ENCODE measurements at places on chromosomes 6 and 20.

- no peak for DNase-seq
Observed at GRCh38 chr20:19375395-19375794, 163.0 kb downstream of the SLC24A3 start.

GRCh38 chr6:28751514-28751913, 172.3 kb downstream of the TRIM27 start:
- DNase-seq, result no peak

DNA sequence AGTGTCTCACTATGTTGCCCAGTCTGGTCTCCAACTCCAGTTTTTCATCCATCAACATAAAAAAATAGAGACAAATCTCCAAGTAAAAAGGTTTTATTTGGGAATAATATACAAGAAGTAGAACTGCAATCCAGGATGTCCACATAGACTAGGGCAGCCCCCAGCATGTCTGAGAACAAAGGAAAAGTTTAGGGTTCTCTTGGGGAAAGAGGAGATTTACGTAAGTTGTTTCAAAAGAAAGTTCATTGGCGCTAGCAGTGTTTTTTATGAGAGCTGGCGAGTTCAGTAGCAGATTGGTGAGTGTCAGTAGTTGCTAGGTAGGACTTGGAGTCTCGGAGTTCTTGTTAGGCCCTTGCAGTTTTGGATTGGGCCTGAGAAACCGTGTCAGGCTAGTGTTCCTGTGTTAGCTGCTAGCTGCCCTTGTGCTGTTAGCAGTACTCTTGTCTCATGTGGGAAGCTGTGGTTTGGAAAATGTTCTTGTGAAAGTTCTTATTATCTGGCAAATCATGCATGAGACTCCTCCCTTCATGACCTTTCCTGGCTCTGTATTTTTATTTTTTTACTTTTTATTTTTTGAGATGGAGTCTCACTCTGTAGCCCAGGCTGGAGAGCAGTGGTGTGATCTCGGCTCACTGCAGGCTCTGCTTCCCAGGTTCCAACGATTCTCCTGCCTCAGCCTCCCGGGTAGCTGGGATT, 24.7 kb downstream of the TTLL9 start:
- DNase-seq, result no peak

GRCh38 chr6:129146902-129147301, 264.0 kb downstream of the LAMA2 start:
- DNase-seq, result no peak

DNA sequence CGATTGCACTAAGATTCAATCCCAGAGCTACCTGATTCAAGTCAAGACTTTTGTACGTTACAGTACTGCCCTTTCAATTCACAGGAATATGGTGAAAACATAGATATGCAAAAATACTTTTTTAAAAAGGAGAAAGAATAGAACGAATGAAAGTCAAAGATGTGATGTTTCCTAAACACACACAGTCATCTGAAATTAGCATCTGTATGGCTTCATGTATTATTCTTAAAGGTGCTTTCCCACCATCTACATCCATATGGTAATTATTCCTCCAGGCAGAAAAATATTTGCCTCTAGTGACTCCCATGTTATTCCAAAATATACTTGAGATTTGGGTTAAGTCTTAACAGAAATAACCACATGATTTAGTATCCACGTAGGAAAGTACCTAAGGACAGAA, 115.5 kb upstream of the LAMP5 start:
- DNase-seq, result no peak

GRCh38 chr6:98581705-98582104, 252.7 kb upstream of the POU3F2 start:
- no peak for DNase-seq

DNA sequence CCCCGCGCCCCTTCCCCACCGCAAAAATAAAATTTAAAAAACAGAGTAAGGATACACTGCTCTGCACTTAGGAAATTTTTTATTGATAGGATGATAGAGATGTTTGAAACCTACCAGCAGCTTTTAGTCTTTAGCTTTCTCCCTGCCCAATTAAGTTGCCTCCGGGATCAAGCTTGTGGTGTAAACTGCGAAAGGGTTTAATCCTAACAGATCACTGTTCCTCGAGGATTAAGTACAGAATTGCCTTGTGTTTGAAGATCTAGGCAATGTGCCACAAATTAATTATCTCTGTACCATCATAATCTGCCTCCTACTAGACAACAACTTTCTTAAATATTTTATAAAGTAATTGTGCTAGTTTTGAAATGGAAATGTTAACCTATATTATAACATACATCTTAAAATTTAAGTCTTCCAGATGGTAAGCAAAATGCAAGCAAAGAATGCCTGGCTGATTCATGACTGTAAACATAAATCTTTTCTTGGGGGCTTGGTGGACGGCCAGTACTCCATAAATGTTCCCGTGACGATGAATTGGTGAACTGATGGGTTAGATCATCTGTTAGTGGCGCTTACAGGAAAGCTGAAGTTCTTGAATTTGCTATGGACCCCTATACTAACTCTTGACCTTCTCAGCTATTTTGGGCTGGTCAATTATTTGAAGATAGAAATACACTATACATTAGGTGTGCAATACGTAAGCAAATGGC, 58.0 kb upstream of the ARHGAP18 start:
- no peak for DNase-seq

GRCh38 chr6:47066418-47066817, 24.3 kb upstream of the ADGRF1 start:
- DNase-seq, result no peak

DNA sequence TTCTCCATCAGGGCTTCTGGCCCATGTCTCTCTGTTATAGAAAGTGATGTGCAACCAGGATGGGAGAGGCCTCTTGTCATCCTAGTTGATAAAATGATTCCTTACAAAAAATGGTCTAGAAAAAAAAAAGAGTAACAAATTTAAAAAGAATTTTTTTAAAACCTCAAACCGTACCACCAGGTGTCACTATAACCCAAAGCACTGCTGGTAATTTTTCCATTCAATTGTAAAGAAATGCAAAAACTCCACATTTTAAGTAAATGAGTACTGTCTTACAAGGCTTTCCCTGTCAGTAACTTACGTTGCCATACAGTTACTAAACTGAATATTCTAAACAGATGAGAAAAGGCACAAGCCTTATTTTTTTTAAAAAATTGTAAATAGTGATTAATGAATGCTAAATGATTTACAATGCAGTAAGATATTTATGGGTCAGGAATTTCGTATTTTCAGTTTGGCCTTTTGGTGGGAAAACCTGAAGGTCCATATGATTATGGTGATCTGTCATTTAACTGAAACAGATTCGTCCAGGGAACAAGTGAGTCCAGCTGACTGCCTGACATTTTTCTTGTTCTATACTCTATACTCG, 95.4 kb downstream of the OGFRL1 start:
- no peak for DNase-seq

GRCh38 chr20:35344354-35344837, 52.2 kb upstream of the FAM83C start:
- DNase-seq, result peak; percentile 53

GRCh38 chr6:36386495-36387439, 702 bp downstream of the ETV7 start:
- no peak for DNase-seq

DNA sequence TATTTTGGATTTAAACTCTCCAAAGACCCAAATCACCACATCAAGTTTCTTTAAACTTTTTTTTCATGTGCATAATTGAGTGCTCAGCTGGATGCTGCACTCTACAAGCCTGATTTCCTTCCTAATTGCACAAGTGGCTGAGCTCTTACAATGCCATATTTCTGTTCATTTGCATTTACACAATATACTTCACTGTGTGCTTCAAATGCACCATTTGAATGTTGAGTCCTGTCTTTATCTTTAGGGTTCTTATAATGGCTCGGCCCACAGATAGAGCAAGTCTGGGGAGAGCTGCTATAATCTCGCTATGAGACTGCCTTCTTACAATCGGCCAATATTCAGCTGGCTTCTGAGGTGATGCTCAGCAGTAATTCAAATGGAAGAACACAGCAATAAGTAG, 200.6 kb upstream of the MAP3K7 start:
- no peak for DNase-seq

DNA sequence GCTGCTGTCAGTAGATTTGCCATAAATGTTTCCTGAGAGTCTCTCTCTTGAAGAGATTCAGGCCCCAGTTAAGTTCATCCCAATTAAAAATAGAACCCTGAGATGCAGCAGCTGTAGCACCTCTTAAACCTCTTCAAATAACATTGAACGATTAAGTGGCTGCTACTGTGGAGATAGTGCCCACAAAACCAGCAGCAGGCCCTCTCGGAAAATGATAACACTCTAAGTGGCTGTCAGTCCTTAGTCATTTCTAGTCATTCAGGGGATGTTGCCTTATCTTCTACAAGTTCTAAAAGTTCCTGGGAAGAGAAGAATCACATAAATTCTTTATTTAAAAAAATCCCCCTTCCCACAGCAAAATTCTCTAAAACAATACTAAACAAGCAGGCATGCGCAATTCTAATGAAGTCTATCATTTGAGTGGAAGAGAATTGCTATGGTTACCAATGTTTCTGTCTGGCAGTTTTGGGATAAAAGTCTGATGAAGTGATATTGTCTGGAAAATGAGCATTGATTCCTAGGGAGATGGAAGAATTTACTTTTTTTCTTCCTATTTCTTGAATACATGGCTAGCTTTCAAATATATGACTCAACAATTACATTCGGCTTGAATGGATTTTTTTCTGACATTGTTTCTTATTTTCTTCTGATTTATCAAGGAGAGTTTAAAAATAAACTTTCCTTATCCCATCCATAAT, 131.9 kb downstream of the TRMT11 start:
- DNase-seq, result no peak

DNA sequence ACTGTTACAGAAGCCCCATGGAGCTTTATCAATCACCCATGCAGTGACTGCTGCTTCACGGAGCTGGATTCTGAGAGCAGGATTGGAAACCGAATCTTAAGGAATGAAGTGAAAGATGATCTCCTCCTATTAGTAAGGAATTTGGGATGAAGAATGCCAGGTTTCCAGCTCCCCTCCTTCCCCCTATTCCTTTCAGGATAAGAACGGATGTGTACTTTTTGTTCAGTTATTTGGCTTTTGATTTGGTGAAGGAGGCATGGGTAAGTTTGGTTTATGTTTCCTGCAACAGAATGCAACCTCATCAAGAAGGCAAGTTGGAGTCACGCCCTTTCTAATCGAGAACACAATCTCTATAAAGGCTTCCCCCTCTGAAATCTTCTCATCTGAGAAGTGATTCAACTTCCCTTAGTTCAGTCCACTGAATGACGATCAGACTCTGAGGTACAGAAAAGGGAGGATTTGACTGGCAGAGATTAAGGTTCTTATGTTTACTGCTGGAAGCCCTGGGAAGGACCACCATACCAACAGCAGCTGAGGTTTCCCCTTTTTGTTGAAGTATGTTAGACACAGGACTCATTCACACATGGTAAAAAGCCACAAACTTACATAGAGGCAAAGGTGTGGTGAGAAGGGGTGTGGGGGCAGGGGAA, 5.5 kb downstream of the ELMO2 start:
- DNase-seq, result no peak

GRCh38 chr6:104896914-104897313, 37.2 kb upstream of the HACE1 start:
- no peak for DNase-seq

DNA sequence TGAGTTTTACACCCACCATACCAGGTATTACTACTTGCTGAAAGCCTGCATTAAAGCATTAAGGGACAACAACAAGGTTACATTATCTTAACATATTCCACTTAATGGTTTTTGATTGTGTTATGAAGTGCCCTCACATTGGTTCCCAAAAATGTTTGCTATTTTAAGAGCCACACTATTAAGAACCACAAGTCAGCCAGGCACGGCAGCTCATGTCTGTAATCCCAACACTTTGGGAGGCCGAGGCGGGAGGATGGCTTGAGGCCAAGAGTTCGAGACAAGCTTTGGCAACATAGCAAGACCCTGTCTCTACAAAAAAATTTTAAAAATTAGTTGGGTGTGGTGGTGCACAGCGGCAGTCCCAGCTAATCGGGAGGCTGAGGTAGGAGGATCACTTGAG, 28.2 kb downstream of the ATXN1 start:
- no peak for DNase-seq

- no peak for DNase-seq
Observed at GRCh38 chr6:163099621-163100171, 314.8 kb upstream of the QKI start.

DNA sequence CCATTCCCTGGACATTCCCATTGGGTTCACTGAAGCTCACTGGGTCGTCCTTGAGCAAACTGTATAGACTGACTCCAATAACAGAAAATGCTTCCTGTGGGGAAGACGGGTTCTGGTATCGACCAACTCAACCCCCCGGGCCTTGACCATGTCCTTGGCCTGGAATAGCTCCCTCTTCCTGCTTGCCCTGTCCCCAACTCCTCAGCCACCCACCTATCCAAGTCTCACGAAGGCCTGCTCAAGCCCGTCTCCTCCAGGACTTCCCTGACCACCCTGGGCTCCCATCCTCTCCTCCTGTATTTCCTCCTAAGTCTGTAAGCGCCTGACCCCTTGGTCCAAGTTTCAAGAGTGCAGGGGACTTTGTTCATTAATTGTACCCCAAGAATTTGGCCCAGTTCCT, 2.8 kb upstream of the HMGA1 start:
- no peak for DNase-seq

DNA sequence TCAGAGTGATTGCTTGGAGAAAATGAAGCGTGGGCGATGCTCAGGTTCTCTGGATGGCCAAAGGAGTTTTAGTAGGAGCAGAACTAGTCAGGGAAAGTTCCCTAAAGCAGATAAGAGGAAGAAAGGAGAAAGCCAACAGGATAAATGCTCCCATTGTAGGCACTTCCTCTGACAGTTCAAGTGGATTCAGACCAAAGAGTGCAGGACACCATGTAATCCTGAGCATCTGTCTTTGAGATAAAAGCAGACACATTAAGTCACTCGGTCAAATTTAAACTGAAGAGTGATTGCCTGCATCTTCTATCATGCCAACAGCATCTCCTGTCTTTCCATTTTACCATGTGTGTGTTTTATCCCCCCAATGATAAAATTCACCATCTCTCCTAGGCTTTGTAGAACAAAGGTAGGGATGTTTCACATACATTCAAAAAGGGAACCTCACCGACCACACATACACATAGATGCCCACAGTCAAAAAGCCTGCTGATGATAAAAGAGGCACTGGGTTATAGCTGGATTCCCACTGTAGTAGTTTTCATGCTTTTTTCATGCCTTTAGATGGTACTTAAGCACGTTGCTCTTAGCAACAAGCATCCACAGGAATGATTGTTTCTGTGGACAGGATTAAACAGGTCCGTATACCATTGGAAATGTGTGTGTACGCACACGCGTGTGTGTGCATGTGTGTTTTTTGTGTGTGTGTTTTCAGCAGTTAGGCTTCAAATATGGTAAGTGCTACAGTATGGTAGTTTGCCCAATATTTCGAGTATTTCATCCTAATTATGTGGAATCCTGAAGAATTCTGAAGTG, 7.0 kb downstream of the GRIK2 start:
- no peak for DNase-seq

DNA sequence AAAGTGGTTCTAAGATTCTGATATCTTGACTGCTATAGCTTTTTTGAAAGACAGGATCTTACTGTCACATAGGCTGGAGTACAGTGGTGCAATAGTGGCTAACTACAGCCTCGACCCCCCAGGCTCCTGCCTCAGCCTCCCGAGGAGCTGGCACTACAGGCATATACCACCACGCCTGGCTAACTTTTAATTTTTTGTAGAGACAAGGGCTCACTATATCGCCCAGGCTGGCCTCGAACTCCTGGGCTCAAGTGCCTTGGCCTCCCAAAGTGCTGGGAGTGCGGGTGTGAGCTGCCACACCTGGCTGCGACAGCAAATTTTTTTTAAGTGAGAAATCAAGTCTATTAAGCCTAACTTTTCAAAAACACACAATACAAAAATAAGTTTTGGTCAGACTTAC, 106.6 kb downstream of the NOL4L start:
- no peak for DNase-seq

GRCh38 chr6:55445648-55446204, 118.5 kb downstream of the GFRAL start:
- no peak for DNase-seq

GRCh38 chr20:32871627-32872160, 13.0 kb downstream of the EFCAB8 start:
- DNase-seq, result peak; percentile 81
